ENCODE measurements at places on chromosomes 1 and 21.
A peak's percentile ranks its signal among the peaks of the same experiment; 100 is the strongest.

- DNase-seq: no peak
These were observed 424.5 kb upstream of the DAB1 start for GRCh38 chr1:57848406-57848805.

GRCh38 chr1:1291023-1291528, 10.8 kb downstream of the SCNN1D start:
- DNase-seq: no peak

DNA sequence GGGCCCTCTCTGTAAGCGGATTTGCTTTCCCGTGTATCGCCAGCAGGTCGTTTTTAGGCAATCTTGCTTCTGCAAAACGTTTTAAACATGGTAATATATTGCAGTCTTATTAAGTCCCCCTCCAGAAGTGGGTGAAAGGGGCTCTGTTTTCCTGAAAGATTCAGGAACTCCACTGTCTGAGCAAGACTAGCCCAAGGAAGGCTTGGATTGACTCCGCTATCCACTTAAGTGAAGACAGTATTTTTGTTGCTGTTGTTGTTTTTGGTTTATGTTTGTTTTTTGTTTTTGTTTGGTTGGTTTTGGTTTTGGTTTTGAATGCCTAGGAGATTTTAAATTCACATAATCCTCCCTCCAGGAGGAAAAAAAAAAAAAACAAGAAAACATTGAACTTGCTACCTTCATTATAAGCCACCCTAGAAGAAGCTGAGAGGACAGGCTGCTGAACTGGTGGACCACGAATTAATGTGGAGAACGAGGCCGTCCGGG, 29.1 kb upstream of the NFIA start:
- no peak for DNase-seq

DNA sequence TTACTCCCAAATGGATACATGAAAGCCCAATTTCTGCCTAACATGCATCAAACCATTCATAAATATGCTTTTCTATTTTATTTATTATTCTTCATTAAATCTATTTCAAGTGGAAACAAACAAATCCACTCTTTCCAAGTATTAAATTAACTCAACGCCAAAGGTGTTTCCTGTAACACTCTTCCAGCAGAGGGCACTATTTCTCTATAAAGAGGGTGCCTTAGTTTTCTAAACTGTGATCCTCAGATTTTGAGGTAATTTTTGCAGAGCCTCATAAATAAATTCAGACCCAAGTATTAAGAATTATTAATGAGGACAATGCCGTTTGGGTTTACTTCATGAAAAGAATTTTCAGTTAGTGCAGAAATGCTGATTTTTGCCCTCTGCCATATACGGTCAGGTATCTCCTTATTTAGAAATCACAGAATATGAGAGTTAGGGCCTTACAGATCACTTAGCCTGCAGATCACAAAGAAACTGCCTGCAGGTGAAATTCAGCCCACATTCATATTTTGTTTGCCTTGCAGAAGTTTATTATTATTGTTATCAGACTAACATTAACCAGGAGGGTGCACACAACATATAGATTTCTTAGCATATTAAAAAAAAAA, 40.1 kb upstream of the MYSM1 start:
- DNase-seq: peak; percentile 26

DNA sequence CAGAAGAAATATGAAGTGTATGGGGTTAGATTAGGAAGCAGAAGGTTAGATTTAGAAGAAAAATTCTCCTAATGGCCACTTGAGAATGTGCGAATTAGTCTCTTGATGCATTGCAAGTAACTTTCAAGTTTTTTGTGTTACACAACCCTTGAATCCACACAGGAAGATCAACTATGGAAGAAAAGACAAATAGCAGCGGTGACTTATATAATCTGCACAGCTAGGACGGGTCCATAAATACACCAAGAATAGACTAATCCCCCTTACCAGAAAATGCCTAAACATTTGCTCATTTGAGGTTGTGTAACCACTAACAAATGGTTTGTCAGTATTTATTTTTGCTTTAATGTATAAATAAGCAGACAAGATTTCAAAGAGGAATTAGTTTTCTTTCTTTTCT, 182.6 kb downstream of the TGFB2 start:
- no peak for DNase-seq

GRCh38 chr1:109640285-109640865, 15.5 kb upstream of the GSTM4 start:
- DNase-seq: peak; percentile 49
